ENCODE measurements at places on chromosomes 16 and 17.
A peak's percentile ranks its signal among the peaks of the same experiment; 100 is the strongest.

- peak; percentile 64 for DNase-seq
Observed at GRCh38 chr17:14712611-14713021, 411.7 kb downstream of the HS3ST3B1 start.

DNA sequence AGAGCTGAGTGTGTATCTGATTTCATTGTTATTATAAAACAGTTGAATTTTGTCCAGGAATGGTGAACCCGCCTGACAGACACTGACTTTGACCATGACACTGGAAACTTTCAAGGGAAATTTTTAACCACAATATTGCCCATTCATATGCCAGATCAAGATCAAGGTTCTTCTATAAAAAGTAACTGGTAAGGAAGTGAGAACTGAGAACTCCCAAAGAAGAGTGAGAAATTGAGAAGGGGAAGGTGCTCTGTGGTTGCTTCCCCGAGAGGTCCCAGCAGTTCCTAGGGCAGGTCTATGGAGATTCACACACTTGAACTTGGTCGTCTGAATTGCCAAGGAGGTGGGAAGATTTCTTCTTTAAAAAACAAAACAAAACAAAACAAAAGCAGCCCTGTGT, 27.3 kb downstream of the SLC6A4 start:
- no peak for DNase-seq

DNA sequence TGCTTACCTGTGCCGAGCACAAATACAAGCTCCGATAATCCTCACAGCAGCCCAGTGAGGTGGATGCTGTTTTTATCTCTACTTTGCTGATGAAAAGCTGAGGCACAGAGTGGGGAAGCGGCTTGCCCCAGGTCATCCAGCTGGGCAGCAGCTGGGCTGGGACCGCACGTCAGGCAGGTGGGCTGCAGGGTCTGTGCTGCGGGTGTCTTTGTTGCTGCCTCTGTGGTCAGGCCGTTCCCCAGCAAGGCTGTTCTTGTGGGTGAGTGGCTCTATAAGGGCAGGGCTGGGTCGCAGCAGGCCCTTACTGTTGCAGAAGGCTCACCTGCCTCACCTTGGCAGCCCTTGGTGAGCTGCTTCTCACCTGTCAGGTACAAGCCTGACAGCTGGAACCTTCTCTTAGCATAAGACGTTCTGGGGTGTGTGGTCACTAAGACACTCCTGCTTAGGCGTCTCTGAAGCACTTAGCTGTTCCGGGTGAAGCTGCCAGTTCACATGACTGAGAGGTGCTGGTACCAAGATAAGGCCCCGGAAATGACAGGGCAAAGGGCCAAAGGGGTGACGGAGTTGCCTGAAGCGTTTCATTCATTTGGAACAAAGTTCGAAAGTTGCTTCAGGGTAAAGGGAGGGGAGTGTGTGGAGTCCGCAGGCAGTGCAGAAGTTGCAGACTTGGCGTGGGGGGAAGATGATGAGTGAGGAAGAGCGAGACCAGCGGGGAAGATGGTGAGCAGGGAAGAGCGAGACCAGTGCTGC, 17.4 kb downstream of the IRF8 start:
- DNase-seq, result no peak

GRCh38 chr17:5299383-5299782, 17.3 kb downstream of the RABEP1 start:
- DNase-seq, result peak; percentile 61

- no peak for DNase-seq
Observed at GRCh38 chr16:70388006-70388680, 41.4 kb downstream of the DDX19A start.

GRCh38 chr16:87028481-87029320, 288.5 kb downstream of the C16orf95 start:
- no peak for DNase-seq

DNA sequence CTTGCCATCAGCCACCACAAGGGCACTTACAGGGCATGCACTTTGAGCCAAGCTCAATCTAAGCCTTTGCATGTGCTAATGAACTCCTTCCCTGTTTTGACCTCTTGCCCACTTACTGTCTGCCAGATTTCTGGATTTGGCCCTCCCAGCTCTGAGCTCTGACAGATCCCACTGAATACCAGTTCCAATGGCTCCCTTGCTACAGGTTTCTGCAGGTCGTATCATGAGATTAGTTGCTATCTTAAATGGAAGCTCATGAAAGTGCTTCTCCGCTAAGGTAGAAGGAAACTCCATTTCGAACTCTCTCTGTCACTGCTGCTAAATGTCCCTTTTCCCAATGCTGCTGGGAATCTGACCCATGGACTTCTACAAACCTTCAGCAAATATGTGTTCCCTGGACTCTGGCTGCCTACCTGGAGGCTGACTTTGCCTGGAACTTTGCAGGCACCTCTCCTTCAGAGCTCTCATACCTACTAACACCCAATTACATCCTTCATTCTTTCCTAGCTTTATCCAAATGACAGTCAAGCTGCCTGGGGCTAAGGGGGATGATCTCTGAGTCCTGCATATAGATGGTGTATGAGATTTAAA, 23.5 kb upstream of the TOB1 start:
- DNase-seq, result no peak

DNA sequence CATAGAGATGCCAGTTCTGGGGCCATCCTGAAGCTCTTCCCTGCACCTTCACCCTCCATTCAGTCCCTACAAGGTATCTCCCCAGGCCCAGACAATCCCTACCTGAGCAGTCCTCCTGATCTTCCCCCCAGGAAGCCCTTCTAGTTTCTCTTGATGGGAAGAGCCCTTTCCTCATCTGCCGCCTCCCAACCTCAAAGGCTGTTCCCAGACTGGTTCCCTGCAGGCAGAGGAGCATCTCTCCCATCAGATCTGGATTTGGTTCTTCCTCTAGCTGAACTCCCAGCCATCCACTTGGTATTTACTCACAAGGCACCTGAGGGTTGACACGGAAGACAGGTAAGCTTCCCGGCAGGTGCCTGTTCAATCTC, 24.6 kb upstream of the PHB1 start:
- no peak for DNase-seq

DNA sequence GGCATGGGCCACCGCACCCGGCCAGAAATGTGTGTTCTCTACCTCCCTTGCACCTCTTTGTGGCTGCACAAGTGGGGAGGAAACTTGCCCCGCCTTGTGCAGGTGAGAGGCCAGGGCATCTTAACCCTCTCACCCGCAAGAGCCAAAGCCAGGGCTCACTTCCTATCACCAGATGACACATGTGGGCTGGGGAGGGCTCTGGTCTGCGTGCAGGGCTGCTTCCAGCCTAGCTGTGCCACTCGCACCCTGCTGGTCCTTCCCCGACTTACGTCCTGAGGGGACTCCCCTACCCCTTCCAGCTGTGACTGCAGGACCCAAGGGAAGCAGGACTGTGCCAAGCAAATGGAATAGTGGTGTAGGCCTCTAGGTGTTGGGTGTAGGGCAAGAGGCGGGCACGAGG, 6.9 kb downstream of the MIEF2 start:
- DNase-seq, result no peak

DNA sequence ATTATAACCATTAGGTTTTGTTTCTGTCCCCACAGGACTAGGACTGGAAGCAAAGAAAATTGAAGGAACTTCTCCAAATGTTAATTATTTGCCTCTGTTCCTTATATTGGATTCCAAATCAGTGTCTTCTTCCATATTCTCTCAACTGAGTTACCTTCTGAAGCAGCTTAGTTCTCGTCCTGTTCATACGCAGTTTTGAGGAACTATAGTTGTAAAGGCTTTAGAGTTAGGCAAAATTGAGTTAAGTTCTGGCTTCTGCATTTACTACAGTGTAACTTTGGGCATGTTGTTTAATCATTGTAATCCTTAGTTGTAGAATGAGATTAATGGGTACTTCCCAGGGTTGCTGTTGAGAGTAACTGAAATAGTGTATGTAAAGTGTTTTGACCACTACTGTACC, 11.2 kb downstream of the CBFB start:
- no peak for DNase-seq

GRCh38 chr16:10558305-10558704, 22.1 kb downstream of the EMP2 start:
- no peak for DNase-seq

- no peak for DNase-seq
Observed at GRCh38 chr17:31915456-31916100, 14.1 kb upstream of the UTP6 start.

GRCh38 chr17:28261219-28261618, 57.8 kb upstream of the TMEM97 start:
- no peak for DNase-seq

- DNase-seq, result no peak
Observed at GRCh38 chr17:18851201-18851600, 6.7 kb upstream of the PRPSAP2 start.

- peak; percentile 64 for DNase-seq
Observed at GRCh38 chr17:33494151-33494550, 201.1 kb upstream of the ASIC2 start.

GRCh38 chr17:75888484-75888883, 8.3 kb downstream of the TRIM65 start:
- DNase-seq, result no peak

GRCh38 chr17:63399856-63400255, 46.2 kb downstream of the CYB561 start:
- DNase-seq, result peak; percentile 58

DNA sequence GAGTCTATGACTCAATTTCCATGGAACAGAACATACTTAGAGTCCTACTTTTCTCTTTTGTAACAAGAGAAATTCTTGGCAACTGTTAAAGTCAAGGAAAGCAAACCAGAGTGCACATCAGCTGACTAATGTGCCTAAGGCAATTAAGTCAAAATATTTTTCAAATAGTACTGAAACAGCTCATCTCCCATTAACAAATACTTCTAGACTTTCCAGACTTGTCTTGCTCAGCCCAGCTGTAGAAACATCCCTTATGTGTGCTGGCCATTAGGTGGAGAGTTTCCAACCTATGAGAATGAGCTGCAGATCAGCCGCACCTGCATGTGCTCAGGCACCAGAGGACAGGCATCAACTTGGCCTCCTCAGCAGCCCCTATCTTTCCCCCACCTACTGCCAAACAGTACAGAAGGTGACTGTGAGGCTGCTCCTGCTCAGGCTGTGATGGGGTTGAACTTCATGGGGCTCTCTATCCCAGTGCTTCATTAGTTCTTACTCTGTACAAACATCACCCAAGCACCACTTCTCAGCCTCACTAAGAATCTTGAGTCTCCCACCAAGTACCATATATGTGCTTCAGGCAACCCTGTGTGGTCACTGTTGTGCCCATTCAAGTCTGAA, 32.2 kb downstream of the TEX2 start:
- DNase-seq, result peak; percentile 97

GRCh38 chr16:62130101-62130500, 93.9 kb upstream of the CDH8 start:
- no peak for DNase-seq

DNA sequence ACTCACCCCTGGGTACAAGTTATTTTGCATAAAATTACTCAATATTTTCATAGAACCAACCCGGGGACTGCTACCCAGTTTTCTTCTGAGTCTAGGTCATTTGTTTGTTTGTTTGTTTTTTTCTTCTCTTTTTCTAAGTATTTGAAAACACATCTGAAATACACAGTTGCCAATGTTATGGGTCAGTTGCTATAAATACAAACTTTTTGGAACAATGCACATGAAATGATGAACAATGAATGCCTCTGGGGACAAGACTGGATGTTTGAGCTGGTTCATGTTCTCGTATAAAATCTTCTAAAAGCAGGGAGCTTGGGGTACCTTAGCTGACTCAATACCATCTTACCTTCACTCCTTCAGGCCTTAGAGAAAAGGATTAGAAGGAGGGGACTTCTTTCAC, 30.5 kb downstream of the TMEM238L start:
- no peak for DNase-seq

GRCh38 chr16:8986818-8987191, 23.1 kb upstream of the USP7 start:
- DNase-seq, result no peak

DNA sequence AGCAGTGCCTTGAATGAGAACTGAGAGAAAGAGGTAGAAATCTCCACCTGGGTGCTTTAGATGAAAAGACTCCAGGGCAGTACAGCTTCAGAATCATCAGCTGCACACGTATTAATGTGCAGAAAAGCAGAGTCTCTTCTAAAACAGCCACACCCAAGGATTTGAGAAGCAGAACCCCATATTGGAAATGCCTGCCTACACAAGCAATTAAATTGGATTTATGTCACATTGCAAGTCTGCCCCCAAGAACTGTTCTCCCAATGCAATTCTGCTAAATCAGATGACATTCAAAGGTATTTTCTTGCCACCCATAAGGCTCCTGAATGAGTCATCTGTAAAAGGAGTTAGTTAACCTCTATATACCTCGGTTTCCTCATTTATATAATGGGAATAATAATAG, 326.0 kb upstream of the C16orf82 start:
- DNase-seq, result no peak

- no peak for DNase-seq
Observed at GRCh38 chr16:48955837-48956236, 325.8 kb downstream of the CBLN1 start.

DNA sequence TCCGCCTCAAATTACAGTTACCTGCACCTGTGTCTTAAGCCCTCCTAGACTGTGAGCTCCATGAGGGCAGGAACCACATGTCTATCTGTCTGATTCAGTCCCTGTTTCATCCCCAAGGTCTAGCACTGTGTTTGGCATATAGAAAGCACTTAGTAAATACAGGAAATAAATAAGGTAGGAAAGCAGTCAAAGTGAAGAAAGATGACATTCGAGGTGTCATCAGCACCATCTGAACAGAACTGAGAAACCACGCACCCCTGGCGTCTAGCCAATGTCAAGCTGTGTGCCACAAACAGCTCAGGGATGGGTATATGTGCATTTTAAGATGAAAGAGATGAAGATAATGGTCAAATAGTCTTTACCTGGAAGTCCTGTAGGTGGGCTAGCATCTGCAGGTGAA, 79.6 kb upstream of the ATP2A3 start:
- no peak for DNase-seq

GRCh38 chr17:67813803-67814180, 11.5 kb upstream of the BPTF start:
- DNase-seq, result no peak

DNA sequence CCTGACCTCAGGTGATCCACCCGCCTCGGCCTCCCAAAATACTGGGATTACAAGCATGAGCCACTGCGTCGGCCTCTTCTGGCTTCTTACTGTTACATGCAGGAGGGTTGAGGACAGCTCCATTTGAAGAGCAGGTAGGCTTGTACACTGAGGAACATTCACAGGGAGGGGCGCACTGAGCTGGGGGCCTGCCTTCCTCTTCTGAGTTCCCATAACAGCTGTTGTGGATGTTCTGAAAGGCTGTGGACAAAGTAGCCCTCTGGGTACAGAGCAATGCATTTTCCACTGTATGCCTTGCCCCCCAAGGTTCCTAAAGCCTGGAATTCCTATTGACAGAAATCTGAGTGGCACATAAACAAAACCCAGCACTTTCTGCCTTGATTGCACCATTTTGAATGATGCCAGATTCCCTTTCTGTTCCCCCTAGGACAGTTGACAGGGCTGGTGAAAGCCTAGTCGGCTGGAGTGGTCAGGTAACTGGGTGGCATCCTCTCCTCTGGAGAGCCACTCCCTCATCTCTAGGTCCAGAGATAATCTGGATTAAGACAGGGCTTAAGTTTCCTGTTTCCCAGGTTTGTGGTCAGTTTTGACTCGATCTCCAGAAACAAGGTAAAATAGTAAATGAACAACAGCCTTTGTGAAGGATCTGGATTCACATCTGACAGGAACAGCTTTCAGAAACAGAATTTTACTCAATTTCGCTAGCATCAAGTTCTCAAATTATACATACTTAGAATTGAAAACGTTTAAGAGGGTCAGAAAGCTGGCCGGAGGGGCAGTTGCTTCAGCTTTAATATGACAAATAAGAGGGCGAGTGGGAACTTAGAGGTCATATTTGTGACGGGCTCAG, 1.3 kb upstream of the CDK5R1 start:
- DNase-seq, result no peak
